ENCODE measurements at places on chromosomes 7 and 10.

- DNase-seq = no peak
These were observed 114.7 kb upstream of the ADCY1 start for GRCh38 chr7:45459476-45459875.

DNA sequence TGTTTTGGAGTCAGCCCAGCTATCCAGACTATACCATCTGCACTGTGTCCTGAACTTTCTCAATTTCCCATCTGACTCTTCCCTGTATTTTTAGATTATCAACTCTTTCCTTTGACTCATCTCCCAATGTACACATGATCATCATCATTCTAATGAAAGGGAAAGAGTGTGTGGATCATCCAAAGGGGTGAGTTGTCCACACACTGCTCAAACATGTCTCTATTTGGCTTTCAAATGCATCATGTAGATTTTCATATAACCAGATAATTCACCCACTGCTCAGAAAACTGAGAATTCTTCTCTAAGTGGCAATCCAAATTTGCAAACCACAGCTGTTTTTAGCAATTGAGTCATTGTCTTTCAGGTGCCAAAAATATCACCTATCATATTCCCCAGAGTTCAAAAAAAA, 190.2 kb upstream of the HPS1 start:
- no peak for DNase-seq

DNA sequence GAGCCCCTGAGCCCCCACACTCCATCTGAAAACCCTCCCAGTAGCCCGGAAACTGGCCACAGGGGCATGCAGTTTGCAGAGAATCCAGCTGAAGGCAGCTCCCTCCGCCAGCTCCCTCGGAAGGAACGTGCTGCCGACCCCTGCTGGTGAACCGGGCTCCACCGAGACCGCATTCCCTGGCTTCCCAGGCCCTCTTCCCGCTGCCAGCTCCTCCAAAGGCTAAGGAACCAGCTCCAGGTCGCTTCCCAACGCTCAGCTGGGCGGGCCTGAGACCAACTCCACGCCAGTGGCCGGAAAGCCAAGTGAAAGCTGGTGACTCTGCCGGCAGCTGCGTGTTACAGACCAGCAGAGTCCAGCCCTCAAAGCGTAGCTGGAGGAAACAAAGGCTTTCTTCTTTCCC, 35.8 kb downstream of the GPER1 start:
- DNase-seq = no peak

GRCh38 chr10:102291221-102291905, 46.0 kb downstream of the GBF1 start:
- no peak for DNase-seq

- DNase-seq = no peak
These were observed 31.0 kb downstream of the TES start for GRCh38 chr7:116241291-116241690.

DNA sequence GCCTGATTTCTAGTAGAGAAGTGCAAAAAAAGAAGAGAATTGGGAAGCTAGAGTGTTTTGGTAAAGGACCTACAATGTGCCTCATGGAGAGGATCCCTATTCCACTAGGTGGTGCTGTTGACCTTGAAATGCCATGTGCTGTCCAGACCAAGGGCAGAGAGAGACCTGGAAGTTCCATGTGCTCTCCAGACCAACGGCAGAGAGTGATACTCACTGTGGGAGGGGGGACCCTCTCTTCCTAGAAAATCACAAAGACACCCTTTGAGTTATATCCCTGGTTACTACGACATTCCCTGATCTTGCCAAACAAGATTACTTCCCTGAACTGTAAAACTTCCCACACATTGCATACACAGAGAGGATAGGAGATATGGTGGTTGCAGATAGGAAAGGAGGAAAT, 212.7 kb upstream of the ZNF804B start:
- DNase-seq = no peak

DNA sequence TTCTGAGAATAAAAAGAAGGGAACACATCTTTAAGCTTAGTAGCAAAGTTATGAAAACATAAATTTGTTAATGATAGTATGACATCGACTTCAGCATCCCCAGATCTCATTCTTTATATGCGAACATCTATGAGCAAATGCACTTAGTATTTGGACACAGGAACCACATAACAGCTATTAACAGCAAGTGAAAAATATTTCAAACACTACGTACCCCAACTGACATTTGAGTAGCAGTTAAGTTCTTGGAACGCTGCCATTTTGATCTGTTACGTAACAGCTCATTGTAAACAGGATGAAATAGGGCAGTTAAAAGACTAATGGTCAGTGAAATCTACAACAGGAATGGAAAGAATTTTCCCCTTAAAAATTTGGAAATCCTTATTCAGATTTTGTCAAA, 428.9 kb downstream of the TNS3 start:
- no peak for DNase-seq

DNA sequence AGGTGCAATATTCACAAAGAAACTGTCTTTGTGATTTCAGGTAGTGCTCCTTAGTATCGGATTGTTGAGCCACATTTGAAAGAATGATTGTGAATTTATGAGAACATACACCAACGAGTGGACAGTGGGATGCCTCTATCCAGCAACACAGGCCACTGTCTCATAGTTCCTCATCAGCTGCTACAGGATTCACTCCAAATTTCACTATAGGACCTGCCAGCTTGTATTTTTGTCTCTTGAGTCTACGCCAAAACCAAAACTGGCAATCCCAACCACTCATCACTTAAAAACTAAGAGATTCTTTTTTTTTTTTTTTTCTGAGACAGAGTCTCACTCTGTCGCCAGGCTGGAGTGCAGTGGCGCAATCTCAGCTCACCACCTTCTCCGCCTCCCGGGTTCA, 964.5 kb downstream of the CNTNAP2 start:
- no peak for DNase-seq

DNA sequence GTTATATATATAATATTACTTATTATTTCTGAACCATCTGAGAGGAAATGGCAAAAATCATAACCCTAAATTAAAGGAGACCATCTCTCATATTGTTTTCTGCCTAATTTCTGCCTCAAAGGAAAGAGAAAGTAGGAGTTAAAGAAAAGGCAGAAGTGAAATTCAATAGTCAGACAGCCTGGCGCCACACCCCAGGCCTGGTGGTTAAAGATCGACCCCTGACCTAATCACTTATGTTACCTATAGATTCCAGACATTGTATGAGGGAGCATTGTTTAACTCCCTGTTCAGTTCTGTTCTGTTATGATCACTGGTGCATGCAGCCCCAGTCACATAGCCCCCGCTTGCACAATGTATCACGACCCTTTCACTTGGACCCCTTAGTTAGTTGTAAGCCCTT, 24.9 kb upstream of the CHST3 start:
- no peak for DNase-seq

DNA sequence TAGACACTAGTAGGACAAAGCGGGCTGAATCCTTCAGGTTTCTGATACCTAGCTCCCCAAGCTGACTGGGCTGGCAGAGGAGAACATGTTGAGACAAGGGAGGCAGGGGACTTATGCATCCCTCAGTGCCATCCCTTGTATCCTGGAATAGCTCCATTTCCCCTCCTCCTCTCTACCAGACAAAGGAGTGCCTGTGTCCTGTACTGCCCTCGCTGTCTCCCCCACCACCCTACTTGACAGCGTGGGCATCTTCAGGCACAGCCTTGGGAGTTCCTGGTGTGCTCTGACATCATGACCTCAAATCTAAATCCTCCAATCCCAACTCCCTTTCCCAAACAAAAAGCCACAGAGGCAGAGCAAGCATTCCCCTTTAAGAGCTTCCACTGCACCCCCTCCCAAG, 9.0 kb downstream of the SFXN3 start:
- no peak for DNase-seq

- DNase-seq = no peak
These were observed 303.5 kb downstream of the BBS9 start for GRCh38 chr7:33432821-33433220.

GRCh38 chr10:2137549-2138174, 400.3 kb upstream of the ADARB2 start:
- no peak for DNase-seq

GRCh38 chr7:130397051-130397757, 16.9 kb downstream of the CPA1 start:
- DNase-seq = no peak

GRCh38 chr7:131556053-131556908, at the start of gene PODXL:
Gene PODXL, minus strand, starts transcription at chr7:131556628. Its CDS starts 269 bp downstream, at chr7:131556359.
- DNase-seq = peak; percentile 5

DNA sequence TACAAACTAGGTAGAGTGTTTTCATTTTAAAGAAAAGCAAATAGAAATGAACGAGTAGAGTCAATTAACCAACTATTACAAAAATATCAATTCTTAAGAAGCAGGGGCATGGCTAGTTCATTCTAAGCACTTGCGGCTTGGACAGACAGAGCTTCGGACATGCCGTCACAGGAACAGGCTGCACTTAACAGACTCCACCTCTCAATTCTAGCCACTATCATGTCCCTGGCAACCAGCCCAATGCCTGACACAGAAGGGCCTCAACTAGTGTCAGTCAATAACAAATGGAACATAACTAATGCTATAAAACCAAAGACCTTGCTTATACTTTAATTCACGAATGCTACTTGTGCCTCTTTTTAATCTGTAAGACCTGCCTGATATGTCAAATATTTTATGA, 74.4 kb downstream of the TPK1 start:
- no peak for DNase-seq

DNA sequence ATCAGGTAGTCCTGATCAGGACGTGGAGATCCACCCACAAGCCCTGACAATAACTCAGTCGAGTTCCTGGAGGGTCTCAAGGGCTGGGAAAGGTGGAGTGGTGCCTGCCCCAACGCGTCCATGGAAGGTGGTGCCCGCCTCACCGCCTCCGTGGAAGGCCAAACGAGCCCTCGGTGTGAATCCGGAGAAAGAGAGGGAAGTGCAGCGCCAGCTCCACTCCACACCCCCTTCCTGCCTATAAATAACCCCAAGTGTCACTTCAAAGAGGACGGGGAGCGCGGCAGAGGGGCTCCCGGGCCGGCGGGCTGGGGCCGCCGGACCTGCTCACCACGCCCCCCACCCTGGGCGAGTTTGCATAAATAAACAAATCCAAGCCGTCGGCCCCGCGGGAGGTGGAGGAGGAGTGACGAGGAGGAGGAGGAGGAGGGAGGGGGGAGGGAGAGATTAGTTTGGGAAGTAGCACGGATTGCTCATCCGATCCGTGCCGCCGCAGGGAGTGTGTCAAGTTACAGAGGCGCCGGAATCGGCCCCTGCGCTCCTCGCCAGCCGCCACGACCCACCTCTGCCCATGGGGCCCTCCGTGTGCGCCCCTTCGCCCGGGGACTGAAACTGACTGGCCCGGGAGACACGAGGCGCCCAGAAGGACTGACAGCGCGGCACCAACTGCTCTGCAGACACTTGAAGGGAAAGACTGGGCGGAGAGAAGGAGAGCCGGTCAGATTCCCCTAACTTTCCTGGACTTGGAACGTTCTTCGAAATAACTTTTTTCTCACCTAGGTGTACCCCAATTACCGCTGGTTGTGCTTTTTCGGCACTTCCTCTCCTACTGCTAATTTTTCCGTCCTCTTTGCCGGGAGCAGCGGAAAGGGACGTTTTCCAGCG, at the start of gene COL13A1:
COL13A1 (plus strand) TSS at position 473 of the 882 bp plus-strand sequence. CDS start 518 bp downstream, outside the sequence.
- no peak for DNase-seq

DNA sequence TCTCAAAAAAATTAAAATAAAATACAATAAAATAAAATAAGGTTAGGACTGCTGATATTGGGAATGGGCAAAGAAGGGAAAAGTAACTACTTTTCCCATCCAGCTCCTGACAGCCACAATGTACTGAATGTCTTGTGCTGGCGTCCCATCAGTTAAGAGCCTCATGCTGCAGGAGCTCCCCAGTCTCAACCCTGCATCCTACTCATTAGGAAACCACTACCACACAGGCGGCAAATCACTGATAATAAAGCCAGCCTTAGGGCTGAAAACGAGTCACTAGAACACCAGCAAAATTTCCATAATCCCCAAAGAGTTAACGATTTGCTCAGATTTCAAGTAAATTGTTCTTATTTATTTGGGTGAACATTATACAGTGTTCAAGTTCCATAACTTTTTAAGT, 4.3 kb downstream of the YWHAG start:
- no peak for DNase-seq

- DNase-seq = no peak
These were observed 248.8 kb downstream of the CELF2 start for GRCh38 chr10:11266426-11266825.

DNA sequence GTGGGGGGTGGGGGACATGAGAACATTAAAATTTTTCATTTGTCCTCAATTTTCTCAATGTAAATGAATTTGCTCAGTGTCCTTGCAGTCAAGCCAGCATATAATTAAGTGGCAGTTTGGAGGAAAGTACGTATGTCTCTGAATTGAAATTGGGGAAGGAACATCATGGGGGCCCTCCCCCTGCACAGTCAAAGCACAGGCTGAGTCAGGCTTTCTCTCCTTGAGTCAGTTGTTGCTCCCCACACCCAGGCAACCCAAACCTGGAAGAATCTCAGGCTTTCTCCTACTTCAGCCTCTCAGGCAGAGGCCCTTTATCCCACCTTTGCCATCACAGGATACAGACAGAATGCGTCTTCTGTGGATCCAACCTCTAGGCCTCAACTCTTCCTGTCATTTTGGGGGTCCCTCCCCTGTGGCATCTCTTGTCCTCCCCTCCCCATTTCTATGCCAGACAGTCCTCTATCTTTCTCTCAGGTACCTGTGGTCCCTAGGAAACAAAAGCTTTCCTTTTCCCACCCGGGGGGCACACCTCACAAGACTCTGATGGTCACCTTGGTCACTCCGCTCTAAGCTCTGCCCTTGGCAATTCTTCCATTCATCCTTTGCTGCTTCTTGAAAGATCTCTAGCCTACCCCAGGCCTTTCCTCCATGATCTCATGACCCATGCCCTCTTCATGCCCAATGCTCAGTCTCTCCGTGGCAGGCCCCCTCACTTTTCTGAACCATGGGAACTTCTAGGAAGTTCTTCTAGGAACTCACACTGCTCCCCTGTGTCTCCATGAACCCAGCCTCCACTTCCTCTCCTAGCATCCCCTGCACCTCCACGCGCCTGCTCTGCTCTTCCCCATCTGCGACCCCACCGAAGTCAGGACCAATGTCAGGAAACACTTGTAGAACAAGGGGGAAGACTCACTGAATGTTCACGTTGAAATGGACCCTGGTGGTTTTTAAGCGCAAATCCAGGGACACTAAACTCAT, 40.4 kb downstream of the CREB3L2 start:
- DNase-seq = no peak

GRCh38 chr7:19508124-19508523, 200.7 kb downstream of the POLR1F start:
- DNase-seq = no peak

DNA sequence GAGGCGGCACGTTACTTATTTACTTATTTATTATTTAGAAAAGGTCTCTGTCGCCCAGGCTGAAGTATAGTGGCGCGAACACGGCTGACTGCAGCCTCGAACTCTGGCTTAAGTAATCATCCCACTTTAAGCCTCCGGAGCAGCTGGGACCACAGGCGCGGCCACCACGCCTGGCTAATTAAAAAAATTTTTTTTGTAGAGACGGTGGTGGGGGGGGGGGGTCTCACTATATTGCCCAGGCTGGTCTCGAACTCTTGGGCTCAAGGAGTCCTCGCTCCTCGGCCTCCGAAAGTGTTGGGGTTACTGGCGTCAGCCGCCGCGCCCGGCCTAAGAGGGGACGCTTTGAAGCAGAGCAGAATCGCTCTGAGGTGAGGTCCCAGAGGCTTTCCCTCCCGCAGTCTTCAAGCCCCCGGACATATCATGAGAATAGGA, 675 bp upstream of the FRAT2 start:
- DNase-seq = no peak

GRCh38 chr10:103490986-103491314, 2.6 kb upstream of the NEURL1 start:
- DNase-seq = no peak

- no peak for DNase-seq
These were observed 108.2 kb downstream of the PIP4K2A start for GRCh38 chr10:22606164-22606614.
